ENCODE measurements at places on chromosomes 13 and 19.

DNA sequence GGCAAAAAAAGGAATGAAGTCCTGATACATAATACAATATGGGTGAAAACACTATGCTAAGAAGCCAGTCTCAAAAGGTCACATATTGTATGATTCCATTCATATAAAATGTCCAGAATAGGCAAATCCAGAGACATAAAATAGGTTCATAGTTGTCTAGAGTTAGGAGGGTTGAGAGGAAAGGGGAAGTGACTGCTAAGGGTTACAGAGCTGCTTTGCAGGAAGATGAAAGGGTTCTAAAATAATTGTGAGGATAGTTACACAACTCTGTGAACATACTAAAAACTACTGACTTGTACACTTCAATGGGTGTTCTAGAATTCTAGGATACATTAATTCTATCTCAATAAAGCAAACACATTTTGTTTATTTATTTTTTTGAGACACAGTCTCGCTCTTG, 25.7 kb downstream of the CAB39L start:
- DNase-seq: no peak

GRCh38 chr13:77836423-77836822, 82.2 kb downstream of the EDNRB start:
- no peak for DNase-seq

- no peak for DNase-seq
These were observed 33.5 kb upstream of the SPRY2 start for GRCh38 chr13:80374444-80374843.

DNA sequence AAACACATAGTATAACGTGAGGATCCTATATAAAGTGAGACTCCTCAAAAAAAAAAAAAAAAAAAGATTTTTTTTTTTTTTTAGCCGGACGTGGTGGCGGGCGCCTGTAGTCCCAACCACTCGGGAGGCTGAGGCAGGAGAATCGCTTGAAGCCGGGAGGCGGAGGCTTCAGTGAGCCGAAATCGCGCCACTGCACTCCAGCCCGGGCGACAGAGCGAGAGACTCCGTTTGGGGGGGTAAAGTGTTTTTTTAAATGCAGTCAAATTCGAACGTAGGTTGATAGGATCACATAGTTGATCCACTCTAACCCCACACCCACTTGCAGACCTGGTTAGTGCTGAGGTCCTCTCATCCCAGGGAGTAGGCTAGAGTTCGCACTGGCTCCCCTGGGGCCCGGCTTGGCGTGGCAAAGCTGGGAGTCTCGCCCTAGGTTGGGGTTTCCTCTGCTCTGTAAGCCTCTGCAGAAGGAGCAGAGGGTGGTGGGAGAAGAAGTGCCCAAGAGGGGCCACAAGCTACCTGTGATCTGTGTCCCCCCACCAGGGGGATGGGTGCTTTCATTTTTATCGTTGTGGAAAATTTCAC, 6.5 kb downstream of the RNF225 start:
- no peak for DNase-seq

DNA sequence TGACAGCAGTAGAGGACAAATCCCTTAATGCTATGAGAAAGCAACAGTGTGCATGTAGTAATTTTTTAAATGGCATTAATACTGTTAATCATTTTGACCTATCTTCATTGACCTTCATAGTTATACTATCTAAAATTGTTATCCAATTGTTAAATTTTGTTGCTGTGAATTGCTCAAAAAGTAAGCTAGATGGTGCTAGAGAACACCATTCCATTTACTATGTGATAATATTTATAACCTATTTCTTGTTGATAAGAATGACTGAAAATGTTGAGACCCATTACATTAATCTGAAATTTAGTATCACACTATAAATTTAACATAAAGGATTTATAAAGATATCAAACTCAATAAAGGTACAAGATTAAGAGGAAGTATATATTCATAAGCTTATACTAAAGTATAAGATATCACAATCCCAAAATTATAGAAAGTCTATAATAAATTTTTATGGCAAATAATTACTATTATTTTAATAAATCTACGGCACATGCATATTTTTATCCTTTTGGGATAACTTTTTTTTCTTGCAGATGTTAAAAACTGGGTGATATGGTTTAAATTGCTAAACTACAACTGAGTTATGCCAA, 1573.3 kb downstream of the PCDH9 start:
- DNase-seq: no peak

DNA sequence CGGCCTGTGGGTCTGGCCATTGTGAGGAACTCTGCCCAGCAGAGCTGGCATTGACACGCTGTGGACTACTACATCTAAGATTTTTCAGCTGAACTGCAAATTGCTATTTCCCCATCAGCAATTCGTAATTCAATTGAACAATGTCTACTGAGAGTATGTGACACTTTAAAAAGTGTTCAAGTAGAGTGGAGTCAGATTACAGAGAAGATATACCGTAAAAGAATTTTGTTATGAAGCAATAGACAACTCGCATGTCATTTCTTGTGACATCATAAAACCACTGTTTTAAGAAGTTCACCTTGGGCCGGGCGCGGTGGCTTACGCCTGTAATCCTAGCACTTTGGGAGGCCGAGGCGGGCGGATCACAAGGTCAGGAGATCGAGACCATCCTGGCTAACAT, 32.5 kb upstream of the C1QTNF9 start:
- DNase-seq: no peak

DNA sequence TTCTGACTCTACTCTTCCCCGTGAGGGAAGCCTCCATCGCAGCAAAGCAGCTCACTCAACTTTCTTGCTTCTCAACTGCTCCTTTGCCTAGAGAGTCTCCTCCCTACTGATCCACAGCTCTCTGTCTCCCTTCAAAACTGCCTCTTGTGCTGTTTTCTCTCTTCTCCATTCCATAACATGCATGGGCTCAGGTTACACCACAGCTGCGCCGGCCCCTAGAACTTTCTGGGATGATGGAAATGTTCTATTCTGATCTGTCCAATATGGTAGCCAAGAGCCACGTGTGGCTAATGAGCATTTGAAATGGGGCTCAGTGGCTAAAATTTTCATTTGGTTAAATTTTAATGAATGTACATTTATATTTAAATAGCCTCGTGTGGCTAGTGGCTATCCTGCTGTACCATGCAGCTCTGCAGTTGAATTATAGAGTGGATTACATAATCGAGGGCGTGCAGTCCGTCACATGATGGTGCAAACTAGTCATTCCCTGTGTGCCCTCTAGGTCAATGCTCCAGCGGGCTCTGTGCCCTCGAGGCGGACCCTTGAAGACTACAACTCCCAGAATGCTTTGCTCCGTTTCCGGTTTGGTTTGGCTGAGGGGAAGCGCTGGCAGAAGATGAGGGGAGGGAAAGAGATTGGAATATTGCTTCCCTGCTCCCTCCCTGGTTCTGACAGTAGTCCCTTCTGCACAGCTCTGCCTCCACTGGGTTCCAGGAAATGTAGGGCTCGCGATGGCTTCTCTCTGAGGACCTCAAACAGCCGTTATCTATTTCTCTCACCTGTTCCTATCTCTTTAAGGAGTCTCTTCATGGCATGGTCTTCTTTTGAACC, 109.8 kb downstream of the CACNA1A start:
- DNase-seq: no peak

- no peak for DNase-seq
These were observed 130.0 kb downstream of the CYSLTR2 start for GRCh38 chr13:48783695-48784230.
